ENCODE measurements at places on chromosomes 2 and 18.

DNA sequence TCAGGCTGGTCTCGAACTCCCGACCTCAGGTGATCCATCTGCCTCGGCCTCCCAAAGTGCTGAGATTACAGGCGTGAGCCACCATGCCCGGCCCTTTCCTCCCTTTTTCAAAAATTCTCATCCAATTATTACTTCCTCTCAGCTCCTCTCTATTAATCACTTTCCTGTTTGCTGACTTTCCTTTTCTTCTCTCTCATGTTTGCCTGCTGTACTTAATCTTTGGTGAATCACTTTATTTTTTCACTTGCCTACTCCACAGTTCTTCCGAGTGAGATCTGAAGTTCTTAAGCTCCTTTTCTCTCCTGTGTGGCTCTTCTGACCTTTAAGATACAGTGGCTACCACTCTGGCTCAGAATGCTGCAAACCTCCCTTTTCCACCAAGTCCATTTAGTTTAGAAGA lies 126.3 kb upstream of the SERTAD2 start:
- no peak for DNase-seq

DNA sequence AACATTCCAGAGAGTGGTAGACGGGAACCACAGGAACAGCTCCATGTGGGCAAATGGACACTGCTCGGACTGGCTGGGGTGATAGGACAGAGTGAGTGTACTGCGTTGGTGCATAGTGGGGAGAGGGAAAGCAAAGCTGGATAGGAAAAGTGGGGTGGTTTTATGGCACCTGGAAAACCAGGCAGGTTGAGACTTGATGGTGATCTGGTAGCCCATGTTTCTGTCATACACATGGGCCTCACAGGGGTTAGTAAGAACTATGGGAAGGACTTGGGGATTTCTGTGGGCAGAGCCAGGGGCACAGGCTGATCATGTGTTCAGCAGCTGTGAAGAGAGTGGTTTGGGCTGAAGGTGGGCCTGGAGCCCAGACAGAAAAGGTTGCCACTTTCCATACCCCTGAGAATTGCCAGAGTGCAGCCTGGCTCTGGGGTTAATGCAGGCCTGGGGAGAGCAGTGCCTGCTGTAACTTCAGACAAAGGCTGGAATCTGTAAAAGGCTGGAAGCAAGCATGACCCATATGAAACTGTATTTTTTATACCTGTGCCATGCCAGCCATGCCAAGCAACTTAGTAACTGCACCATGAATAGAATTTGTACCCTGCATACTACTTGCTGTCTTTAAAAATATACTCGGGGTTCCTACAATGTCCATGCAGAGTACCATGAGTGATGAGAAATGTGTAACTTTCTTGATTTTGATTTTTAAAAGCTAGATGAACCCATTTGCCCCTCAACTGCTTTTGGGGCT lies 41.9 kb downstream of the RPIA start:
- no peak for DNase-seq

DNA sequence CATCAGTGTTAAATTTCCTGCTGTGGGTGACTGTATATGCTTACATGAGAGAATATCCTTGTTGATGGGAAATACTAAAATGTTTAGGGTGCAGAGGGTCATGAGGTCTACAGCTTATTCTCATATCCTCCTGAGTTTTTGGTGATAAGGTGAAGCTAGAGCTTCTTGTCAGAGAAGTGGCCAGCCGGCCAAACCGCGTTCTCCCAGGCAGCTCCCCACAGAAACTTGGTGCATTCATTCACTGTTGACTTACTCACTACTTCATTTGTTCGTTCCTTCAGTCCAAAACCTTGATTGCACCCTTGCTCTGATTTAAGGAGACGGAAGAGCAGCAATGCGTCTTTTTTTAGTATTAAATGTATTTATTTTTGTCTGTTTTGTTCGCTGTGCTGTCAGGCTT lies 8.7 kb downstream of the SNED1 start:
- DNase-seq = no peak

- no peak for DNase-seq
Observed at GRCh38 chr18:76984193-76985155, 148.1 kb downstream of the MBP start.

- peak; percentile 72 for DNase-seq
Observed at GRCh38 chr18:10354241-10354811, 100.1 kb upstream of the APCDD1 start.

- no peak for DNase-seq
Observed at GRCh38 chr2:197850882-197851450, 46.6 kb downstream of the PLCL1 start.

DNA sequence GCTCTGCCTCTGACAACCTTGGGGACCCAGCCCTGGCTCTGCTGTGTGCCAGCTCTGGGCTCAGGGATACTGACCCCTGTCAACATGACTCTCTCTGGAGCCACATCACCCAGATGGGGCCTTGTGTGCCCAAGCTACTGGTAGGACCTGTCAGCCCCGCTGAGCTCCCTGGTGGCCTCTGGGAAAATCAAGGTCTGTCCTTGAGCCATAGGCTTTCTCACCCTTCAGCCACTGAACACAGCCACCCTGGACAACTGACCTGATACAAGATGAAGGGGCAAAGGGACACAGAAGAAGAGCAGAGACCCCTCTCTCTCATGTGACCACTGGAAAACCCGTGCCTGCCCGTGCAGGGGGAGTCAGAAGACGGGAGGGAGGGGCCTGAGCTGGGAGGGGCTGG lies 7.8 kb downstream of the CCDC74A start:
- no peak for DNase-seq

DNA sequence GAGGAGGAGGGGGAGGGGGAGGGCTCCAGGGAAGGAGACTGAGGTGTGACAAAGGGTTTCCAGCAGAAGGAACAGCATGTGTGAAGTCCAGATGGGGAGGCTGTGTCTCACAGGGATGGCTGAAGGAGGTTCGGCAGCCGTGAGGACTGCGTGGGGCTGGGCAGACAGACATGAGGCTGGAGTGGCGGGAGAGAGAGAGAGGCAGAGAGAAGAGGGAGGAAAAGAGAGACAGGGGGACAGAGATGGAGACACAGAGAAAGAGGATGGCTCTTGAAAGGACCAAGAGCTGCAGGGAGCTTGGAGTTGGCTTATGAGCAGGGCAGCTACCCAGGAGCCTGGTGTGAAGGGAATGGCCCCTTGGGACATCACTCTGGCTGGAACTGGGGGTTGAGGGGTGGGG lies 138.9 kb upstream of the ASB18 start:
- no peak for DNase-seq

DNA sequence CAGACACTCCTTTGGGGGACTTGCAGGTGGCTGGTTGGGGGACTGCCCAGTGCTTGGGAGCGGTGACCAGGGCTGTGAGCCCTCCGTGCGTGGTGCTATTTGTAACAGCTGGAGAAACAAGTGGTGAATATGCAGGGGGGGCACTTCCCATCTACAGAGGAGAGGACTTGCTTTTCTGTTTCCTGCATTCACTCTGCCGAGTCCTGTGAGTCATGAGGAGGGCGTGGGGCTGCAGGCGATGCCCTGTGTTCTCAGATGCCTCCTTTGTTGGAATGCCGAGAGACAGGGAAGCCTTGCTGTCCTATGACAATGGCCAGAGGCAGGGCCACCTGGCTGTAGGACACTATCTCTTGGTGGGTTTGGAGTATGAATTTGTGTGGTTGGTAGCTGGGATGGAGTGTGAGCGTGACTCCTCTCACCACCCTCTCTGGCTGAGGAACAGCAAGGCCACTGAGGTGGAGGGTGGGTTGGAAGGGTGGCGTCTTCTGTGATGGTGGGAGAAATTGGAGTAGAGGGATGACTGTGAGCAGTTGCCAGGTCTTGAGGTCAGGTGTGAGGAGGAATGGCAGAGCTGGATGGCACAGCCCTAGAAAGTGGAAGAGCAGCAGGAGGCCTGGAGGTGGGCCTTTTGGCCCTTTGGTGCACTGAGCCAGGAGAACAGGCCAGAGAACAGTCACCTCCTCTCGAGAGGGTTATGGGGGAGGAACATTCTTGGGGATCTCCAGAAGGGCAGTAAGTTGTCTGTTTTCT lies 24.3 kb downstream of the FHOD3 start:
- no peak for DNase-seq

DNA sequence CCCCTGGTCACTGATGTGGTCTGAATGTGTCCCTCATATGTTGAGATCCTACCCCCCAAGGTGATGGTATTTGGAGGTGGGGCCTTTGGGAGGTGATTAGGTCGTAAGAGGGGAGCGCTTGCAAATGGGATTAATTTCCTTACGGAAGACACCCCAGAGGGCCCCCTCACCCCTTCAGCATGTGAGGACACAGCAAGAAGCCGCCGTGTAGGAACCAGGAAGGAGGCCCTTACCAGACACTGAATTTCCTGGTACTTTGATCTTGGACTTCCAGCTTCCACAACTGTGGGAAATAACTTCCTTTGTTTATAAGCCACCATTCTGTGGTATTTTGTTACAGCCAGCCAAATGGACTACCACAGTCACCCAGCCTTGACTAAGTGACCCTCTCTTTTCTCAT lies 35.9 kb downstream of the NCK2 start:
- no peak for DNase-seq

DNA sequence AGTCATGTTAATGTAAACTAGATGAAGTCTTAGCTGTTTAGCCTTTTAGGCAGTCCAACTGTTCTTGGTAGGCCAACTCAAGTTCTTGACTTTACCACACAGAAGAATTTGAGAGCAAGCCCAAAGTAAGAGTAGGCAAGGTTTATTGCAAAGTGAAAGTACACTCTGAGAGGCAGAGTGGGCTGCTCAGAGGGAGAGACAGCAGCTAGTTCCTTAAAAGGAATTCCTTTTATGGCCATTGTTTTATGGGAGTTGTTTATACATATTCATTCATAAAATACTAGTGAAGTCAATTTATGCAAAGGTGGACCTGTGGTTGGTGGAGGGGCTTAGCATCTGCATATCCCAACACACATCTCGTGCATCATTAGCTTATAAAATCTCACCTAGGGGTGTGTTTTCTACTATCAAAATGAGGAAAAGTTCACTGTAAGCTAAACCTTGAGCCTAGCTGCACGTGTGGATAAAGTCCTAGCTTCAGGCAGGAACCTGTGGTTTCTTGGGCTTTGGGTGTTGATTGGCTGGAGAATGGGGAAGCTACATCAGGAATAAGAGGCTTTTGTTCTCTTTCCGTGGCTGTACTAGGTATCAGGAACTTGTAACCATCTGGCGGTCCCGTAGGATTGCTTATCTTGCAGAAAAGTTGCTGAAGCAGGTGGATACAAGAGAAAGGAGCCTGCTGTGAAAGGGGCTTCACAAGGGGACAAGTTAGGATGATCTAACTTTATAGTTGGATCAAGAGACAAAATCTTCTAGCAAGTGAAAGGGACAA lies 110.4 kb upstream of the GULP1 start:
- no peak for DNase-seq

DNA sequence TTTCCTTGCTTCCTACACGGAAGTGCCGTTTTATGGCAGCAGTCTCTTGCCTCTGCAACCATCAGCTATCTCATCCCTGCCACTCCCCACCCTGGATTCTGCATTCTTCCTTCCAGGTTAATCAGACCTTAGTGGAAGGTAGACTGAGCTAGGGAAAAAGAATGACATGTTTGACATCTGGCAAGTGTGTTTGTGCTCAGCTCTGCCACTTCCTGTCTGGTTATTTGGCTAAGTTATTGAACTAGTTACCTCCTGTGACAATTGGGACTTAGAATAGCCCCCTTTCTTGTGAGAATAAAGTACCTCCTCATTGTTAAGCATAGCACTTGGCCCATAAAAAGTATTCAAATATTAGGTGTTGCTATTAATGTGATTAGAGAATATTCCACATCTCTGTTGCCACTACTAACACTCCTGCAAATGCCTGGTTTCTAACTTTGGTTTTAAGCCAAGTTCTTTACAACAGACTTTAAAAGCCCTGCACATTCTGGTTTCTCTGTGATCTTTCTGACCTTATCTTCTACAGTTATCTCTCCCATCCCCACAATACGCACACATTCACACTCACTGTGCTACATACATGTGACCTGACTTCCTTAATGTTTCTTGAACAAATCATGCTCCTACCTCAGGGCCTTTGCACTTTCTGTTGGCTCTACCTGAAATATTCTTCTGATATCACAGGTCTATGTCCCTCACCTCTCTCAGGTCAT lies 10.8 kb upstream of the MAPRE2 start:
- DNase-seq = no peak

GRCh38 chr2:84247532-84247931 lies 211.5 kb downstream of the SUCLG1 start:
- DNase-seq = no peak

GRCh38 chr2:234861841-234862735 lies 89.7 kb upstream of the SH3BP4 start:
- DNase-seq = no peak

DNA sequence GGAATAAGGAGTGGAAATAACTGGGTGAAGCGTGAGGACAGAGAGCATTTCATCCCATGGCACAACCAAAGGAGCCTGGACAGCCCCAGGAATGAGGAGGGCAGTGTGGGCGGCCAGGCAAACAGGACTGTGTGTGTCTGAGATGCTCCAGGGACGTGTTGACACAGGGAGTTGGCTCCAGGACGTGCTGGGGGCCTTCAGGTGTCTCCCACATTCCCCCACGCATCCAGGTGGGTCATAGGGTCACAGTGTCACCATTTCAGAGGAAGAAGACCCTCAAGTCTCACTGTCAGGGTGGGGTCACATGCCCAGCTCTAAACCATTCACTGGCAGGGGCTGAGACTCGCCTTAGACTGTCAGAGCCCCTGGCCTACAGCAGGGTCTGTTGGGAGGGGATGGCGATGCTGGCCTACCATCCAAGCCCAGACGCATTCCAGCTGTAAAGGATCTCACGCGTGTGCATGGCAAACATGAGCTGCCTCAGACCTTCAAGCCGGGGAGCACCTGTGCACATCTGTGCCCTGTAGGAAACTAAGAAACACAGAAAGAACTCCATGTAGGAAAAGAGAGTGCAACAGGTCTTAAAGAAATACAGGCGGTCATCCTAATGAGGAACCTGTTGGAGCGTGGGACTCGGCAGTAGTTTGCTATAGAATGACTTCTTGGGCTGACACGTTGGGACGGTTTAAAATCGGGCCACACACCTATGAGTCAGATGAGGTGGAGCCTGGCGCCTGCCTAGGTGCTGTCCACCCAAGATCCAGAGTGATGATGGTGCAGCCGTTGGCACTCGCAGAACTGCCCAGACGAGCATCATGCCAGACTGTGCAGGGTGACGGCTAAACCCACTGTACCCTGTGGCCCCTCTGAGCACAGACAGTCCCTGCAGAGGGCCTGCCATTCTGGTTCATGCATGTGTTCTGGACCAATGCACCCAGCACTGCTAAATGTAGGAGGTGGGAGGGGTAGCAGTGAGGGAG lies 17.3 kb downstream of the PARD6G start:
- DNase-seq = no peak

DNA sequence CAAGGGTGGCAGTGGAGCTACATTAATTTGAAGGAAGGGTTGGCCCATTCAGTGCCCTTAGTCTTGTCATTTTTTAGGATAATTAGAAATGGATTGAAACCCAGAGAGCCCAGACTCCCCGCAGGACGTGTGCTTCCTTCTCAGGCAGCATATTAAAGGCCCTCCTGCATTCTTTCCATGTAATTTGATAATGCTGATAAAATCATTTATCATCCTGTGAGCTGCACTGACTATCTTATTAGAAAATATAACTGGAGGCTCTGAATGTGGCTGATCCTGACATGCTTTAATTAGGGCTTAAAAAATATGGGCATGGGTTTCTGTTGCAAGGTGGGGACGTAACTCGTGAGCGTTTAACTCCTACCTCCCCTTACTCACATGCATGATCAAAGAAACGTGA lies 148.1 kb downstream of the ACKR3 start:
- no peak for DNase-seq

GRCh38 chr2:6832596-6833299 lies 33.0 kb downstream of the CMPK2 start:
- no peak for DNase-seq

Measured in NCI-H446 (cell line).